ENCODE measurements at places on chromosomes 16 and 17.

DNA sequence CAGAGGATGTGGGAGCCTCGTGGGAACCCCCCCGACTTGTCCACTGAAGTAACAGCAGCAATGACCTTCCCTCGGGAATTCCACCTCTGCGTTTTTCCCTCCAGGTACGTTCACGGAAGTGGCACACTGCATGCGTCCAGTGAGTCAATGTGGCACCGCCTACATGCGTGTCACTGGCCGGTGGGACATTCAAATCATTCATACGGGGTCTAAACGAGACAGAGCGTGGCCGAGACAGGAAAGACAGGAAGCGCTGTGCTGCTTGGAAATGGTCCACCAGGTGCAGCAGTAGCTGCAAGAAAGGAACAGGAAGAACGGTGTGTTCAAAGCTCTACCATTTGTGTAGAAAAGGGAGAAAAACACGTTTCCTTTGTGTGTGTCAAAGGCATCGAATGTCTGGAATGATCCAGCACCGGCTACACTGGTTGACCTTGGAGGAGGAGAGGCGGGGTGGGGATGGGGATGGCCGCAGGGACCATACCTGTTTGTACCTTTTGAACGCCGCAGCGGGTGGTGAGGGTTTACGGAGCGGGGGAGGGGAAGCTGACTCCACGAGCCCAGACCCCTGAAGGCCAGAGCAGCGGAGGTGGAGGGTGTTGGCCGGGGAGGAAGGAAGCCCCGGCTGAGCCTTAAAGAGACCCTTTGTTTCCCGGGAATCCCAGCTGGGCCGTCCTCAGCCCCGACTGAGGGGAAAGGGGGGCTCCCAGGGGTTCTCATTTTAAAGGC lies 1.7 kb upstream of the PGAP6 start:
- no peak for DNase-seq

GRCh38 chr16:56632848-56633365 lies 448 bp downstream of the MT1M start:
- DNase-seq, result no peak

DNA sequence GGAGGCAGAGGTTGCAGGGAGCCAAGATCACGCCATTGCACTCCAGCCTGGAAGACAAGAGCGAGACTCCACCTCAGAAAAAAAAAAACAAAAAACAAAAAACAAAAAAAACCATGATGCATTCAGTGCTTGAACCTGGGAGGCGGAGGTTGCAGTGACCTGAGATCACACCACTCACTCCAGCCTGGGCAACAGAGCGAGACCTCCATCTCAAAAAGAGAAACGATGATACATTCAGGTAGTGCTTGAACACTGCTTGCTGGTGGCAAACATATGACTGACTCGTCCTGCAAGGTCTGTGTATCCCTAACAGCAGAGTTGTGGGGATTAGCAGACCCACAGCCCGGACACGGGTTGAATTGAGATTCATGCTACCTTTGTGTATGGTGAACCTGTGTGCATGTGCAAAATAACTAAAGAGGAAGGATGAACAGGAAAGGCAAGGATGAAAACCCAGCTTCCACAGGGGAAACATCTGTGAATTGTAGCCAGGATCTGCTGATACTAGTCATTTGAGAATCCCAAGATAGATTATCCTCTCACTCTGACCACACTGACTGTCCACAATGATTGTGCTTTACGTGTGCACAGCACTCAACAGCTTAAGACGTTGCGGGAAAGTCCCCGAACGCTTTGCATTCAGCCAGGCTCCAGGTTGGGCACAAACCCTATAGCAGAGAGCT lies 52.4 kb upstream of the MRPS23 start:
- no peak for DNase-seq

DNA sequence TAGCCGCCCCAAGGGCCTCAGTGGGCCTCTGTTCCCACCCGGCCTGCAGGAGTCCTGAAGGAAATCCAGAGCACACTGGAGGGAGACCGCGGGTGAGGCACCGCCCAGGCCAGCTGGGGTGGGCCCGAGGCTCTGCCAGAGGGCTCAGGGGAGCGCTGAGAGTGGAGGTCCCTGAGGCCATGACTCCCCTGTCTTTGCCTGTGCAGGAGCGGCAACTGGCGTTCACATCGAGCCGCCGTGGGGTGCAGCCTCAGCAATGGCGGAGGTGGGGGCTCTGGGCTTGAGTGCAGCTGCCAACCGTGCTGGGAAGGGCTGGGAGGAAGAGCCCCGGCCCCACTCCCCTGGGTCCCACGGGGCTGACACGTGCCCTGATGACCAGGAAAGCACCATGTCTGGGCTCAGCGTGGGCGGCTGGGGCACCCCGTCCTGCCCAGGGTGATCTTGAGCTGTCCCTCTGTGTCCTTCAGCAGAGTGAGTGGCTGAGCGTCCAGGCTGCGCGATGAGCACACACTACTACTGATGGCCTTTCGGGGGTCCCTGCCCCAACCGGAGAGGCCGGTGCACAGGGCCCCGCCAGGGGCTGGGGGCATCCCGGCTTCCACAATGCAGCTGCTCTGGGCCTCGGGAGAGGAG lies 13.1 kb upstream of the MYO15B start:
- DNase-seq, result no peak

DNA sequence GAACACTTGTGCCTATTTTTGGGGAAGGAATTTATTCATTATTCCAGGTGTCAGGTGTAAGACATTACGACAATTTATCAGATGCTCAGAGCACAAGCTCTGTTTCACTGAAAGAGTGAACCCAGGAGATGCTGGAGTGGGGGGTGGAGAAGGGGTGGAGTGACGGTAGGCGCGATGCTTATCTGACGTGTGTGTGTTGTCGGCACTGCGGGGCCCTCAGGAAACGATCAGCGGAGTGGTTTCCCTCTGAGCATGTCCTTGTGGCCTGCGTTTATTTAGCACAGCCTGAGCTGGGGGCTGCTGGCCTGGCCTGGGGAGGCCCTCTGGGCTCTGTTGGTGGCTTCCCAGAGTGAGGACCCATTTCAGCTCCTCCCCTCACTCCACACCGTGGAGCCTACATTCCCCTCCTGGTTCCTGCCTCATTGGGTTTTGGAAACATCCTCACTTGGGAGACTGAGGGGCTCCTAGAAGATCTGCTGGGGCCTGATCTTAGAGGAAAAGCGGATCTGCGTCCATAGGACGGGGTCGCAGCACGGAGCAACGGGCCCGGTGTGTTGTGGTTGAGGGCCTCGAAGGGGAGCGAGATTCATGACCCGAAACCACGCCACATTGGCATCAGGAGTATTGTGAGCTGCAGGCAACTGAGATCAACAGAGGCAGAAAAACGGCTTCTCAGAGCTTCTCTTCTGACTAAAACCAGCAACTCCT lies 19.0 kb upstream of the GNG13 start:
- DNase-seq, result no peak

GRCh38 chr17:41518789-41519449 lies at the start of gene KRT15:
Gene KRT15 (minus strand): TSS chr17:41518890. CDS start chr17:41518827, 63 bp downstream.
- DNase-seq, result no peak

- DNase-seq, result no peak
Measured at GRCh38 chr17:13776027-13776551, 174.4 kb upstream of the HS3ST3A1 start.

Measured in head of caudate nucleus (tissue), 42 donors.